Large intestine (tissue), 12 donors: ENCODE measurements at places on chromosomes 12 and 14. TPM values are rescaled to one million over a fixed set of nuclear protein-coding genes. Genes with fewer than 3 reads are reported as not detected.

GRCh38 chr14:96380735-96381134, 11.2 kb upstream of the AK7 start:
- H3K4me3 ChIP-seq, result no peak overlapping the region
- H3K27me3 ChIP-seq, result no peaks in the 10 kb centered on the region
- H3K27ac ChIP-seq, result no peak overlapping the region
- DNase-seq, result no peak
- no peaks in the 10 kb centered on the region for H3K4me1 ChIP-seq

The HOXC13 gene
- not detected for polyA plus RNA-seq

GRCh38 chr12:28937196-28937595, 211.9 kb upstream of the FAR2 start:
- H3K4me1 ChIP-seq, result no peaks in the 10 kb centered on the region
- no peak for DNase-seq
- H3K4me3 ChIP-seq, result no peak overlapping the region
- no peaks in the 10 kb centered on the region for H3K27me3 ChIP-seq
- H3K27ac ChIP-seq, result no peak overlapping the region

DNA sequence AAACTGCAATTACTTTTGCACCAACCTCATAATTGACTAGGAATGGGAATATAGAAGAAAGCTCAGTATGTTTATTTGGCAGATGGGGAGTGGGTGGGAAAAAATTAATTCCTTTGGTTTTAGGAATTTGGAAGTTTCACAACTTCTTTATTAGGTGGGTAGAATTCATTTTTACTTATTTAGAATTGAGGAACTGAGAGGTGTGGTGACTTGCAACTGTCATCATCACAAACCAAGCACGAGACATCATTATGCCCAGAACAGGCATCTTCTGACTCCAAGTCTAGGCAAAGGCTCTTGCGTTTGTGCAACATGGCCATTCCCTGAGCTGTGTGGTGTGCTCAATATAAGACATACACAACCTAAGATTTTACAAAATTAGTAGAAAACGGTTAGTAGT, 380.0 kb downstream of the ATP23 start:
- no peak overlapping the region for H3K4me3 ChIP-seq
- no peak for DNase-seq
- H3K4me1 ChIP-seq, result no peaks in the 10 kb centered on the region
- H3K27me3 ChIP-seq, result no peaks in the 10 kb centered on the region

- peaks cover 12% of the 10 kb centered on the region for H3K4me1 ChIP-seq
- no peak for DNase-seq
- H3K4me3 ChIP-seq, result no peak overlapping the region
- H3K27ac ChIP-seq, result no peak overlapping the region
These were observed 67.1 kb upstream of the DNM1L start for GRCh38 chr12:32611986-32612385.

GRCh38 chr14:70018713-70019211, 139.5 kb downstream of the SMOC1 start:
- H3K36me3 ChIP-seq, result no peaks in the 10 kb centered on the region
- no peaks in the 10 kb centered on the region for H3K27me3 ChIP-seq
- H3K27ac ChIP-seq, result no peak overlapping the region
- H3K4me3 ChIP-seq, result no peak overlapping the region
- H3K4me1 ChIP-seq, result no peaks in the 10 kb centered on the region

- no peak overlapping the region for H3K27ac ChIP-seq
- no peak for DNase-seq
- H3K4me3 ChIP-seq, result no peak overlapping the region
These were observed 125.6 kb upstream of the NOS1 start for GRCh38 chr12:117486840-117487659.

The SLC4A8 gene
- polyA plus RNA-seq, result 6.3 TPM

DNA sequence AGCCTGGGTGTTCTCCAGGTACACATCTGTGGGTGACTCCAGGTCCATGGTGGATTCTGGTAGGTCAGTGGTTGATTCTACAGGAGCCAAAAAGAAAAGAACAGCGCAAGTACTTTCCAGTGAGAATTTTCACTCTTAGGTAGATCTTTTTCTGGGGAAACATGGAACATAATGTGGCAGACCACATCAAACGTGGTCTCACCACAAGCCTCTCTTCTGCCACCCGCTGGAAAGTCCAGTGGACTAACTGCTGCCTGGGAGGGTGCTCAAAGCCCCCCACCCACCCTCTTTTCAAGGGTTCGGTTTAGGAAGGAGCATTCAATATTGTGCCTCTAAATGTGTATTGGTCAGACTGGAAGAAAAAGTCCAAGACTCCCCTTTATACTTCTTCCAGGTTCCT, 36.1 kb upstream of the PRB2 start:
- no peaks in the 10 kb centered on the region for H3K36me3 ChIP-seq
- H3K27me3 ChIP-seq, result no peaks in the 10 kb centered on the region
- H3K27ac ChIP-seq, result no peak overlapping the region

- DNase-seq, result no peak
- H3K27ac ChIP-seq, result no peak overlapping the region
- H3K36me3 ChIP-seq, result peaks cover 18% of the 10 kb centered on the region
- H3K4me1 ChIP-seq, result no peaks in the 10 kb centered on the region
- H3K4me3 ChIP-seq, result no peak overlapping the region
These were observed 14.1 kb downstream of the OTUB2 start for GRCh38 chr14:94040247-94040646.

DNA sequence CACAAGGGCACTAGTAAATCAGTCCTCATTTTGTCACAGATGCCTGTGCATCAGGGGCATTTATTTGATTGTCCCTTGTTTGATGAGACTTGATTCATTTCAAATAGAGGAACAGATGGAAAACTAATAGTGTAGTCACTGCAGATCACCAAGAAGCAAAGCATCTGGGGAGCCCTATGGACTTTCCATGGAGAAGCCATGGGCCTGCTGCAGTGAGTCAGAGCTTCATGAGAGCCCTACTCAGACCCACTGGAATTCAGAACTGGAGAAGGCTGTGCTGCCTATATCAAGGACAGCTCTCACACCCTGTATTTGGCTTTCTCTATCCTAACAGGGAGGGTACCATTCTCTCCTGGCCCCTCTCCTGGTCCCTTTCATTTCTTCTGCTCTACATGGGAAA, 126.2 kb downstream of the GRIP1 start:
- no peaks in the 10 kb centered on the region for H3K4me1 ChIP-seq
- H3K36me3 ChIP-seq, result no peaks in the 10 kb centered on the region
- no peak for DNase-seq
- no peak overlapping the region for H3K4me3 ChIP-seq
- H3K27ac ChIP-seq, result no peak overlapping the region
- no peaks in the 10 kb centered on the region for H3K27me3 ChIP-seq

The GPX2 gene
- 26.6 TPM for polyA plus RNA-seq

GRCh38 chr12:129873833-129874208, 30.0 kb downstream of the TMEM132D start:
- no peaks in the 10 kb centered on the region for H3K36me3 ChIP-seq
- H3K4me1 ChIP-seq, result no peaks in the 10 kb centered on the region
- no peak for DNase-seq

DNA sequence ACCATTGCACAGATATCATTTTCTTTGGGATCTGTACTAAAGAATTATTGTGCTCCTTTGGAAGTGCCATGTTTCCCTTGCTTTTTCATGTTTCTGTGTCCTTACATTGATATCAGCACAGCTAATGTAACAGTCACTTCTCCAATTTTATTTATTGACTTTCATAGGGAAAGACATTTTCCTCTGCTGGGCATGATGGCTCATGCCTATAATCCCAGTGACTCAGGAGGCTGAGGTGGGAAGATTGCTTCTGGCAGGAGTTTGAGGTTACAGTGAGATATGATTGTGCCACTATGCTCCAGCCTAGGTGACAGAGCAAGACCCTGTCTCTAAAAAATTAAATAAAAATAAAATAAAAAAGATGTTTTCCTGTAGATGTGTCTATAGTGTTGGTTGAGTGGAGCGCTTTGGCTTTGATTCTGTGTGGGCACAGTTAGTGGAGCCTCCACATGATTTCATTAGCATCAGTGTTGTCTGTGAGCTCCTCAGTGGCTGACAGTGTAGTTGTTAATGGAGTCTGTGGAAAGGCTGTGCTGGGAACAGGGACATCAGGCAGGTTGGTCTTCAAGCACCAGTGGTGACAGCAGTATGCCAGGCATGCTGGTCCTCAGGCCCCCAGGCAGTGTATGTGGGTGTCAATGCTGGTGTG, 7.4 kb downstream of the OAS2 start:
- DNase-seq, result no peak
- H3K4me3 ChIP-seq, result no peak overlapping the region
- H3K27ac ChIP-seq, result no peak overlapping the region

DNA sequence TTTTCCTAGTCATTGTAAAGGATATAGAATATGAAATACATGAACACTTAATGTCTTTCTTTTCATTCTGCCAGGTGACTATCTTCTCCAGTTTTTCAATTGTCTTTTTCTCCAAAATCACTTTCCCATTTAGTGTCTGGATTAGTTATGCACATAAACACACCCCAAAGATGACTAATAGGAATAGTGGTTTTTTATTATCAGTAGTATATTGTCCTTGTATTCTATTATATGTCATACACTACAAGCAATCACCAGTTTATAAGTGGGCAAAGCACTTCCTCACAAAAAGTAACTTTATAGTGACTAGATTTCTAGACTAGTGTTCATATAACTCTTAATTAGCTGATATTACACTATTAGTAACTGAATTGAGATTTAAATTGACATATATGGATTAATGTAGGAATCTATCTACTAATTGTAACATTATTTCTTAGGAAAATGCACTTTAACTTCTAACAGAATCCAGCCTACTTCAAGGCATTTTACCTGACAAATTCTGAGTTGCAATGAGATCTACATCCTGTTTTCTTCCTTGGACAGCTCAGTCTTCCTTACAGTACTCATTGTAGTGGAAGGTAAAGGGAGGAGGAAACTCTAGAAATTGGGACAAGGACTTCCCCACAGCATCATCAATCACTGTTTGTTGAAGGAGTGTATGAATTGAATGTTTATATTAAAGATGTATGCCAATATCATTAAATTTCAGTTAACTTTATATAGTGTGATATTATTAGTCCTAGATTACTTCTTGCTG, 186.1 kb upstream of the GARIN2 start:
- no peaks in the 10 kb centered on the region for H3K4me1 ChIP-seq
- no peak overlapping the region for H3K27ac ChIP-seq
- H3K4me3 ChIP-seq, result no peak overlapping the region

GRCh38 chr14:92459950-92460421, 53.6 kb upstream of the RIN3 start:
- H3K4me3 ChIP-seq, result no peak overlapping the region
- no peaks in the 10 kb centered on the region for H3K36me3 ChIP-seq
- no peak for DNase-seq
- H3K27ac ChIP-seq, result no peak overlapping the region

DNA sequence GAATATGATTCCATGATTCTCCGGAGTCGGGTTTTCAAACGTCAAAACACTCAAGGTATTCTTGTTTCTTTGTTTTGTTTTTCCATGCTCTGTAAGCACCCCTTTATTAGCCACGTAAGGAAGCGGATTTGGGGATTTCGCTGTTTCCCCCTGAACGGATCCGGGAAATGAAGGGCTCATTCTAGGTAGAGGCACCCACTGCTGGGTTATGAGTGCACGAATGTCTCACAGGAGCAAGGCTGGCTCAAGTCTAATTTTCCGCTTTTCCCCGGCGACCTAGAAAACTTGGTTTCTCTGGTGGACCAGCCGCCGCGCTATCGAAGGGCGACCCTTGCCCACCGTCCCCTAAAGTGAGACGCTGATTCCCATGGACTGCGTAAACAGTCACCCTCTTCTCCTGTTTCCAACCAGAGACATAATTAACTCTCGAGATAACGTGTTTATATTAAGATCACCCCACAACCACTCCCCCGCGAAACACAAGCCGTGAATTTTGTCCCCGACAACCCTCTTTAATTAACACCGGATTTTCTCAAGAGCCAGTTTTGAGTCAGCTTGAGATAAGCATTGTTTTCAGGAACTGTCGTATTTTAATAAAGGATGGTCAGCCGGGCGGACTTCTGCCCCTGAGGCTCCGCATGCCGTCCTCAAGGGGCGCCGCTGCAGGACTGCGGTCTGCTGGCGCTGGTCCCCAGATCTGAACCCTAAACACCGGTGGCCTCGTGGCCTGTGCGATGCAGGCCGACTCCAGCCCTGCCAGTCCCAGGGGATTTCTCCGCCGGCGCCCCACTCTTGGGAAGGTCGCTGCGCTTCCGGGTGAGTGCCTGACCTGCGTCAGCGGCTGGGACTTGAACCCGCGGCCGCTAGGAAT, 515 bp upstream of the ABCC9 start:
- H3K27me3 ChIP-seq, result peaks cover 38% of the 10 kb centered on the region
- H3K4me3 ChIP-seq, result peak overlapping the region; percentile 30
- H3K27ac ChIP-seq, result peak overlapping the region; percentile 42
- no peaks in the 10 kb centered on the region for H3K36me3 ChIP-seq
- H3K4me1 ChIP-seq, result no peaks in the 10 kb centered on the region
- peak; percentile 52 for DNase-seq

The SPIC gene
- 0.13 TPM for polyA plus RNA-seq

- no peaks in the 10 kb centered on the region for H3K36me3 ChIP-seq
- no peak overlapping the region for H3K4me3 ChIP-seq
- H3K27ac ChIP-seq, result peak overlapping the region; percentile 4
- H3K4me1 ChIP-seq, result peaks cover 12% of the 10 kb centered on the region
These were observed 115.5 kb upstream of the PARP11 start for GRCh38 chr12:3988519-3989217.

The TAS2R13 gene
- polyA plus RNA-seq, result 0.03 TPM

- H3K27ac ChIP-seq, result no peak overlapping the region
- no peaks in the 10 kb centered on the region for H3K36me3 ChIP-seq
- no peak overlapping the region for H3K4me3 ChIP-seq
- no peak for DNase-seq
These were observed 31.1 kb downstream of the GPHN start for GRCh38 chr14:66539034-66539433.

DNA sequence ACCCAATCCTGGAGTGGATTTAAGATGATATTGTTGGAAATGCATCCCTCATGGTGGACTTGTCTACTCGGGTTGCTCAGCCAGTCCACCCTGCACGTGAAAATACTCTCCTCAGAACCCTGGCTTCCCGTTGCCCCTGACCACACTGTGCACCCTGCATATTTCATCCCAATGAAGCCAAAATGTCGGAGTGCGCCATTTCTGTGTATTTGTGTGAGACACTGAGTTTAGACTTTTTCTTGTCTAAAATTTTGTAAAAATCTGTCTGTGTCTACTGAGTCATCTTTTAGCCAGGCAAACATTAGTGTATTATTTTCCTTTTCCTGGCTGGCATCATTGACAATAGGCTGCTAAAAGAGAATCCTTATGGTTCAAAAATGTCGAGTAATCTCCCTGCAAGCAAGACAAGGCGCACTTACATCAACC, 485 bp upstream of the PNMA1 start:
- peak overlapping the region; percentile 32 for H3K27ac ChIP-seq
- H3K36me3 ChIP-seq, result peaks cover 30% of the 10 kb centered on the region
- H3K27me3 ChIP-seq, result peaks cover 15% of the 10 kb centered on the region
- no peak for DNase-seq
- peaks cover 24% of the 10 kb centered on the region for H3K4me1 ChIP-seq
- H3K4me3 ChIP-seq, result peak overlapping the region; percentile 21

GRCh38 chr14:74658535-74659131, 46.6 kb upstream of the LTBP2 start:
- H3K27ac ChIP-seq, result no peak overlapping the region
- H3K27me3 ChIP-seq, result no peaks in the 10 kb centered on the region
- peaks cover 41% of the 10 kb centered on the region for H3K36me3 ChIP-seq
- no peak overlapping the region for H3K4me3 ChIP-seq
- DNase-seq, result no peak

GRCh38 chr12:11746024-11746771, 96.7 kb downstream of the ETV6 start:
- H3K27me3 ChIP-seq, result no peaks in the 10 kb centered on the region
- no peak for DNase-seq
- H3K27ac ChIP-seq, result no peak overlapping the region
- H3K36me3 ChIP-seq, result peaks cover 3% of the 10 kb centered on the region

The ATF7IP gene
- 32.0 TPM for polyA plus RNA-seq

The RPL10L gene
- 0.70 TPM for polyA plus RNA-seq

The CLEC6A gene
- not detected for polyA plus RNA-seq

GRCh38 chr14:87888136-87888999, 104.6 kb downstream of the GALC start:
- H3K4me3 ChIP-seq, result no peak overlapping the region
- DNase-seq, result no peak
- H3K27ac ChIP-seq, result no peak overlapping the region
- H3K4me1 ChIP-seq, result no peaks in the 10 kb centered on the region
- H3K36me3 ChIP-seq, result no peaks in the 10 kb centered on the region
